NCI-H1048 (cell line): ENCODE measurements at places on chromosomes 12 and 14.

DNA sequence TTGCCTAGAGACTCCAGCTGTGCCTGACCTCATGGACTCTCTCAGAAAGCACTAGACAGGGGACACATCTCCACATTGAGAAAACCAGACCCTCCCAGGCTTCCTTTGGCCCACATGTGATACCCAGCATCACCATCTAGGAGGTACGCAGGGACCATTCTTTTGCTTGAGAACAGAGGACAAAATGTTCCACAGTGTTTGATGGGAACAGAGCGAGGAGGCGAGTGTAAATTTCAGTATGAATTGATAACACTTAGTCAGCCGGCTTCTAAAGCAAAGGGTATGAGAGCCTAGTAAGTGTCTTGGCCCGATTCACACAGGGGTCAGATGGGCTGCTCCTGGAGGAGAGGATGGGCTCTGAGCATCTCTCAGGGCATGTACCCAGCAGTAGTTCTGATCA, 1052.4 kb downstream of the BCL11B start:
- no peak for DNase-seq

DNA sequence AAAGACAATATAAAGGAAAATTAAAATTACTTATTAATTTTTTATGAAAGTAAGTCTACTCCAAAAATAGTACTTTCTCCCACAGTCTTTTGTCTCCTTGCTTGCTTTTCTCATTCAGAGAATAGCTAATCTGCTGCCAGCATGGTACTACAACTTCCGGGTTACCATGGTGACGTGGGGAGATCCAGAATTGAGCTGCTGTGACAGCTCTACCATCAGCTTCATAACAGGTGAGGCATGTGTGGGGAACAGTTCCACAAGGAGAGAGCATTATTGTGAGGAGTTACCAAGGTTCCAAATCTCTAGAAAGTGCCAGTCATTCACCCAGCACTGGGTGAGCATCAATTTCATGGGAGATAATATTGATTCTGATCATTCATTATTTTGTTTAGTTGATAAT, 197.8 kb downstream of the PTPRO start:
- no peak for DNase-seq

GRCh38 chr12:1882850-1883470, 35.5 kb downstream of the CACNA2D4 start:
- no peak for DNase-seq

GRCh38 chr14:73058922-73059673, 764 bp downstream of the RBM25 start:
- DNase-seq: no peak

- no peak for DNase-seq
Observed at GRCh38 chr14:71563492-71564153, 368.6 kb upstream of the RGS6 start.

- DNase-seq: no peak
Observed at GRCh38 chr12:112606611-112607365, 184.8 kb upstream of the RPH3A start.

DNA sequence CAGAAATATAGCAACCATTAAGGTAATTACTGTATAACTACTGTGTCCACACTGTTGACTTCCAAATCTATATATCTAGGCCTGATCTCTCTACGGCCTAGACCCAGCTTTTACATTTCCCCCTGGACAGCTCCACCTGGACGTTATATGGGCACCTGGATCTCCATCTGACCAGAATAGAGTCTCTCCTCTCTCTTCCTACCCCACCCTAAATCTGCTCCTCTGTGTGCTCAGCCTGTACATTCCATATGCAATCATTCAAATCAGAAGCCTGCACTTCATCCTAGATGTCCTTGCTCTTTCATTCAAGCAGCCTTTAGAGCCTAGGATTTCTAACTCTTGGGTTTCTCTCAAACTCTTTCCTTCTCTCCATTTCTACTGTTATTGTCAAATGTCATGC, 255.0 kb downstream of the PAX9 start:
- DNase-seq: no peak

DNA sequence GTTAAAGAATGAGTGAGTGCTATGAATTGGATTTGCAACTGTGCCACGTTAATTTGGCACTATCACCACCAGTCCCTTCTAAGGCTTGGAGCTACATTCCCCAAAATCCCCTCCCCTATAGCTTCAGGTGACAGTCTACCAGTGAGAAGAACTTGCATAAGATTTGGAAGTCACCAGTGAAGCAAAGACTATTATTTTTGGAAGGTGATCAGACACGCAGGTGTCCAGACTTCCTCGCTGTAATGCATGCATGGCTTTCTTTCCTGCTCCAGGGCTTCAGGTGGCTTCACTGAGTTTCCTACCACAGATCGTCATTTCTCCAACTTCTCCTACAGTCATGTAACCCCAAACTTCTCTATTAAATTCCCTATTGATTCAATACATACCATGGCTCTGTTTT, 61.4 kb downstream of the SLC41A2 start:
- DNase-seq: no peak

- DNase-seq: no peak
Observed at GRCh38 chr12:109214131-109214530, 95.0 kb downstream of the FOXN4 start.

DNA sequence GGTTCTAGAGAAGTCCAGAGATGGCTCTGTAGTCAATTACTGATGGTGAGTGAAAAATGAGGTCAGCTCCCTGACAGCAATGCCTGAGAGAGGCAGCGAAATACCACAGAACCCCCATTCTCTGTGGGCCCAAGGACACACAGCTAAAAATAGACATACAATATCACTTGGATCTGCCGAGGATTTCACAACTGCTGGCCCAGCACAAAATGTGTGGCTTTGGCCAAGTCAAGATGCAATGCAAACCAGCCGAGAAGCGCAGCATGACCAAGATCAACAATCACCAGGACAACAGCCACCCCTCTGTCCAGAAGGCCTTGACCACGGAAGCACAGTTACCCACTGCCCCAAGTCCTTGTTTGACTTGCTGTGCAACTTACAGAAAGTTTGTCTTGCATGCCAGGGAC, 52.2 kb downstream of the CKAP4 start:
- no peak for DNase-seq

- DNase-seq: no peak
Observed at GRCh38 chr12:2495417-2496112, 299.2 kb upstream of the FKBP4 start.

DNA sequence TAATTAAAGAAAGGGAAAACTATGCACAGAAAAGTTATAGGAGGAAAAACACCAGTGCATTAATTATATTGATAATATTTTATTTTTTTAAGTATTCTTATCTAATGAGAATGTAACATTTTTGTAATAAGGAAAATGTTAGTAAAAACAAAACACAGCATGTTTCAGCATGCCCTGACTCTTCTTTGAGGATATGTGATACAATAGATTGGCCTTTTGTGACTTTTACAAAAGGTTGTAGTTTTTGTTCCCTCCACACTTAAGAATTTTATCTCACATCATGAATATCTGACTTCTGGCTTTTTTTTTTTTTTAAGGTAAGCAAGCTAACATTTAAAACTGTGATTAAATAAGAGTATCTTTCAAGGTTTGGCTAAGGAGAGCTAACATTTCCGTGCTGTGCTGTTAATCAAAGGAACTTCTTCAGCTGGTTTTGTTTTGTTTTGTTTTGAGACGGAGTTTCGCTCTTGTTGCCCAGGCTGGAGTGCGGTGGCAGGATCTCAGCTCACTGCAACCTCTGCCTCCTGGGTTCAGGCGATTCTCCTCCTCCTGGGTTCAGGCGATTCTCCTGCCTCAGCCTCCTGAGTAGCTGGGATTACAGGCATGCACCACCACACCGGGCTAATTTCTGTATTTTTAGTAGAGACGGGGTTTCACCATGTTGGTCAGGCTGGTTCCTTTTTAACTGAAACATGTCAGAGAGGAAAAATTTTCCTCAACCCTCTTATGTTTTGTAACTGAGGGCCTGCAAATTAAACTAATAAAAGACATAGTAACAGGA, 30.8 kb upstream of the RESF1 start:
- DNase-seq: no peak

- no peak for DNase-seq
Observed at GRCh38 chr12:67773896-67774295, 125.4 kb downstream of the DYRK2 start.

GRCh38 chr12:103399986-103400385, 95.8 kb downstream of the C12orf42 start:
- DNase-seq: no peak

DNA sequence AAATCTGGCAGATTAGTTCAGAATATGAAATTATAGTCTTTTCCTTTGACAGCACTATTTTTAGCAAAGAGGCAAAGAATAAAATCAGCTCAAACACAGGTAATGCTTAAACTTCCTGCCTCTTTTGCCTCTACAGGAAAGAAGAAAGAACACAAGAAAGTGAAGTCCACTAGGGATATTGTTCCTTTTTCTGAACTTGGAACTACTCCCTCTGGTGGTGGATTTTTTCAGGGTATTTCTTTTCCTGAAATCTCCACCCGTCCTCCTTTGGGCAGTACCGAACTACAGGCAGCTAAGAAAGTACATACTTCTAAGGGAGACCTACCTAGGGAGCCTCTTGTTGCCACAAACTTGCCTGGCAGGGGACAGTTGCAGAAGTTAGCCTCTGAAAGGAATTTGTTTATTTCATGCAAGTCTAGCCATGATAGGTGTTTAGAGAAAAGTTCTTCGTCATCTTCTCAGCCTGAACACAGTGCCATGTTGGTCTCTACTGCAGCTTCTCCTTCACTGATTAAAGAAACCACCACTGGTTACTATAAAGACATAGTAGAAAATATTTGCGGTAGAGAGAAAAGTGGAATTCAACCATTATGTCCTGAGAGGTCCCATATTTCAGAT, 17.4 kb downstream of the TMPO start:
- DNase-seq: no peak

GRCh38 chr12:91139286-91139685, 28.0 kb upstream of the LUM start:
- no peak for DNase-seq

DNA sequence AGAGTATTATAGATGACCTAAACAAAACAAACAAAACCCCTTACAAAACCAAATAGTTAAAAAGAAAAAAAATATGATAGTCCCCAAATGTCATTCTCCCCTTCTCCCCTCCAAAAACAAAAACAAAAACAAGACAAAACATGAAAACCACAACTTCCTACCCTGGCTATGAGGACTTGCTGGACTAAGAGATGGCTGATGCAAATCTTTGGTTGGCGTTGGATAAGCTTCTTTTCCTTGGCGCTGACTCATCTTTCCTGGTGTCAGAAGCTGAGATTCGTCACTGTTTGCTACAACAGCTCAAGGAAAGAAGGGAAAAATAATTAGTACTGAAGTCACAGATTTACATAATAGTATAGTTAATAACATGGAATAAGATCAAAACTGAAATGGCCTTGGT, 102.5 kb upstream of the BBS10 start:
- DNase-seq: no peak

DNA sequence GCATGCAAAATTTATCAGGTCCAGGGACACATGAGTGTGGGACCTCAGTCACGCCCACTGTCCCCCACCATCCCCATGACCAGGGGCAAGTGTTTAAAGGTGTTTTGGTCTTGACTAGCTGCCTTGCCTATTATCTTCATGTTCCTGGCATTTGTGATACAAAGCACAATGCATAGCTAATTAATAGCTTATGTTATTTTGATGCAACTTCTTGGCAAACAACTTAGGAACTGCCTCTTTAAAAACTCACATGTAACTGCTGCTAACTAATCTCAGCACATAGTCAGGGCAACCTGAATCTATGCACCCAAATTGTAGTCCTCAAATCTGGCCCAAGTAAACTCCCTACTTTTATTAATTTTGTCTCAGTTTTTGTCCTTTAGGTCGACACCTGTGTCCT, 7.4 kb upstream of the OR6J1 start:
- DNase-seq: no peak
